ENCODE measurements at places on chromosomes 3 and 15. TPM values are rescaled to one million over a fixed set of nuclear protein-coding genes. Genes with fewer than 3 reads are reported as not detected.

GRCh38 chr3:189699885-189700284 lies 68.7 kb downstream of the TP63 start:
- DNase-seq, result no peak

- DNase-seq, result no peak
Observed at GRCh38 chr15:71346464-71346863, 231.2 kb downstream of the THSD4 start.

- DNase-seq, result no peak
Observed at GRCh38 chr3:37945156-37945806, 45.3 kb upstream of the VILL start.

DNA sequence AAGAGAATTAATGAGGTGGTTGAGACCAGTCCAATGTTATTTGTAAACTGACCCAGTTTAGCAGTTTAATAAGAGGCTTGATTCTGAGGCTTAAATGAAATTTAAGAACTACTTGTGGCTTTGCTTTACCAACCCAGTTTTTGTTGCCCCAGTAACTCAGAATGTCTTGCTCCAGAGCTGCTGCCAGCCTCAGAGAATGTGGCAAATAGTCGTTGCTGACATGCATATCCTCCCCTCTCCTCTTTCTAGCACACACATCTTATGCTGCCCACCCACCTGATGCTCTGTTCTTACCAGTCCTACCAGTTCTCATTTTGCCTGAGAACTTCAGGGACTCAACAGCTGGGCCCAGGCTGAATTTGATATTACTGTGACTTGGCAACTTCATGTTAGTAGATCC lies 92.4 kb upstream of the TSC22D2 start:
- no peak for DNase-seq

- DNase-seq, result no peak
Observed at GRCh38 chr3:53159156-53160060, 1.6 kb upstream of the PRKCD start.

GRCh38 chr15:80154336-80154735 lies 1.5 kb downstream of the FAH start:
- no peak for DNase-seq

DNA sequence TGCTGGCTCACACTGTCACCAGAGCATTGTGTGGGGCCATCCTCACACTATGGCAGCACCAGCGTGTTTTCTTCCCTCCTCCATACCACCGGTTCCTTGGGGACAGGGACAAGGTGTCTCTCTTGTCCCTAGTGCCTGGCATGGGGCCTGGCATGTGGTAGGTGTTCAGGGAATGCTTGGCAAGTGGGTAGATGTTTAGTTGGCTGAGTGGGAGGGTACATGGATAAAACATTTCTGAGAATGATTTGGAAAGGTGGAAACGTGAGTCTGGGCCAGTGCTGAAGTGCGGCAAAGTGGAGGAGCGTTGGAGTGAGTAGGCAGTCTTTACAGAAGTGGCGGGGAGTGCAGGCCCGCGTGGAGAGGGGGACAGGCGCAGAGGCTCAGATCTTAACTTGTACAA lies 15.0 kb downstream of the SNAPC5 start:
- no peak for DNase-seq

DNA sequence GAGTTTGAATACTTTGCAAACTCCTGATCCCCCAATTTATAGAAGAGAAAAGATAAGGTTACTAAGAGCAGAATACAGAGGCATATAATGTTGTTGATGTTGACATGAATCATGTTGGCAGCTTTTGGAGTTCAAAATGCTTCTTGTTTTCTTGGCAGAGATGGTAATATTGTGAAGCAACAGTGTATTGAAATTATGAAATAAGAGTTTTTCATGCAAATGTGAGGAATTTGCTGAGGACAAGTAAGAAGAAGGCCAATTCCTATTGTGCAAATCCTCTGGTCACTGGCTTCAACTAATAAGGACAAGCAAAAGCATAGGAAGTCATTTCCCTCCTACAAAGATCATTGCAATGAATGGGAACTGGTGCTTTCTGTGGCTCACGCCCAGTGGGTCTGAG lies 126.9 kb upstream of the CHL1 start:
- DNase-seq, result no peak

DNA sequence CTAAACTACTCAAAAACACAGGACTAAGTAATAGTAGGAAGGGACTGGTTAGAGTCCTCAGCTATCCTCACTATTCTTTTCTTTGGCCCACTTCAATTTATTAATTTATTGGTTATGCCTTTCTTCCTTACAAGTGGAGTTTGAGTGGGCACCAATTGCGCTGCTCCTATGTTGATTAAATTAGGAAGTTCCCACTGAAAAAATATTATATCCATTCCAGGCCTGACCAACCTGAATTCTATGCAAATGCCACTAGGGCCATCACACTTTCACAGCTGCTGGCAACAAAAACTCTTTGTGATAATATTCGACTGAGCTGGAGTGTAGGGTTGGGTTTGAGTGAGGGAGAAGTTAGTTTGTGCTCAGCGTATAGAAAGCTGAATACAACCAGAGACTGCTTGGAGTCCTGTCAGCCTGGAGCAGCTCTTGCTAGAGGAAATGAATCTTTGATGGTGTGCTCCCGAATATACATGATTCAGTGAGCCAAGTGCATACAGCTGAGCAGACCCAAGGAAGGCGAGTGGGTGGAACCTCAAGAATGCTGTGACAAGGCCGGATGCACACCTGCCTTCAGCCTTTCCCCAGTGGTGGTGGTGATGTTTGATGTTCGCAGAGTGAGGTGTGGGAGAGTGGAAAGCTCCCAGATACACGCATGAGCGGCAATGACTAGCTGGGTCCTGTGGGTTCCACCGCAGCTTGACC lies 1.5 kb downstream of the ARHGEF3 start:
- peak; percentile 28 for DNase-seq

DNA sequence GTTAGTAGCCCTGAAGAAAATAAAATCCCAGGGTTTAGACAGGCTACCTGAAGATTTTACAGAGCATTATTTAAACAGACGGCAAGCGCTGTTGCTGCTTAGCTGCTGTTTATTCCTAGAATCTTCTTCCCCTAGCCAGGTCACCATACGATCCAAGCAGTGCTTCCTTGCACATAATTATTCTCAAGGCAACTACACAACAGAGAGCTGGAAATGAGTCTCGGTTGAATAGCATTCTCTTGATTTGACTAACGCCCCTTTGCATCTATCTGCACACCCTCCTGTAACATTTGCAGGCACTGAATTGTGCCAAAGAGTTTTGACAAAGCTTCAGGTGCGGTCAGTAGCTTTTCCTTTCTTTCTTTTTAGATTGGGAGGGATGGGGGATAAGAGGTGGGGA lies 564.4 kb downstream of the TBL1XR1 start:
- DNase-seq, result no peak

DNA sequence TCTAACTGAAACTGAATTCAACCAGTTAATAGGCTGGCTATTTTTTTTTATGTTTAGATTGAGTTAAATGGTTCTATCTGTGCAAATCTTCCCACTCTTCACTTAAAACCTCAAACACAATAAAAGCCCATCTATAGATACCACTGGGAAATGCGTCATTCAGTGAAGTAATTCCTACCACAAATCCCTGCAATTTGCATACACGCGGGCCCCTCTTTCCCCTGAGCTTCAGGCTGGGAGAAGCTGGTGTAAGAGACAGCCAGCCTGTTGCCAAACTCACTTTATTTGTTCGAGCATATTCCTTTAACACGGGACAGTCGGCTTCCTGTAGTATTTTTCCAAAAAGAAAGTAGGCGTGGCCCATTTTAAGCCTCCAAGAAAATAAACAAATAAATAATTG lies 26.0 kb upstream of the MCTP2 start:
- peak; percentile 81 for DNase-seq

DNA sequence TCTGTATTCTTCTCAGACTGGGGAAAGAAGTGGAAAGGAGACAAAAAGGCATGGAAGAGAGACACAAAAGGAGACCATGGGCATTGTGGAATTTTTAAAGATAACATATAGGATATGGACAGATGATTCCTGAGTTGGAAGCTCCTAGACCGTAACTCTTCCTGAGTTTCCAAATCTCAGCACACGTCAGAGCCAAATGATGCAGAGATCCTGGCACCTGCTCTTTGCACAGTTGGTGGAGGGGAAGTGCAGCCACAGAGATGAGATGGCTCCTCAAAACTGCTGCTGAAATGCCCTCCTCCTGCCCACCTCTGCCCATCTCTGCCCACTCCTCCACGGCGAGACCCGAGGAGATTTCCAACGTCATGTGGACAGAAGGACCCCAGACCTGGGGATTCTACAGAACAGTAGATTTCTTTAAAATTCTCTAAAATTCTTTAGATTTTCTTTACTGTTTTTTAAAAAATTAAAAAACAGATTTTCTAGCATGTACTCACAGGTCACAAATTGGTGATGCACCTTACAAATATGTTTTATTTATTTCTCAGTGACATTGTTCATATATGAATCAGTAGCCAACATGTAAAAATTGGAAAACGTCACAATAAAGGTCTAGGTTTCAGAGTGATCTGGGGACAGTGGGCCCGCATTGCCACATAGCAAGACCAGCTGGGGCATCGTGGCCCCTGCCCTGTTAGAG lies 8.1 kb downstream of the CPN2 start:
- no peak for DNase-seq

DNA sequence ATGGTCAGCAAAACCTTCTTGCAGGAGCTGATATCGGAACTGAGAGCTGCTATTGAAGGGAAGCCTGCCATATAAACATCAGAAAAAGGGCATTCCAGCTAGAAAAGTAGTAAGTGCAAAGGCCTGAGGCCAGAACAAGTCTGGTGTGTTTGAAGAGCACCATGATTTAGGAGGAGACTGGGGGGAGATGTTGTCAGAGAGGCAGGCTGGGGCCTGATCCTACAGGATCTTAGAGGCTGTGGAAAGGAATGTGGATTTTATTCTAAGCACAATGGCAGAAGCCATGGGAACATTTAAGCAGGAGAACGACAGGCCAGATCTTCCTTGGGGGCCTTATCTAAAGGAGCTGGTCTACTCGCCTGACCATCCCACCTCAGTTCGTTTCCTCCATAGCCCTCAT lies 5.1 kb upstream of the MUC13 start:
- DNase-seq, result no peak

DNA sequence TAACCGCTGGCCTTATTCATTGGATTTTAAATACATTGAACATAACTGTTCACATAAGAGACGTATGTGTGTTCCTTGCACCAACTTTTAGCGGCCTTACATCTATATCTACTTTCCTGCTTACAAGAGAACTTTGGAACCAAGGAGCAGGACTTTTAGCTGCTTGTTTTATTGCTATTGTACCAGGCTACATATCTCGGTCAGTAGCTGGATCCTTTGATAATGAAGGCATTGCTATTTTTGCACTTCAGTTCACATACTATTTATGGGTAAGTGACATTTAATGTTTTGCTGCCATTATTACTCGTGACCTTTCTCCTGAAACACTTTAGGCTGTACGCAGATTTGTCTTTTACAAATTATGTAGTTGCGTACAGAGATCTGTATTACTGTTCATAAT lies 47.1 kb downstream of the STT3B start:
- DNase-seq, result no peak

DNA sequence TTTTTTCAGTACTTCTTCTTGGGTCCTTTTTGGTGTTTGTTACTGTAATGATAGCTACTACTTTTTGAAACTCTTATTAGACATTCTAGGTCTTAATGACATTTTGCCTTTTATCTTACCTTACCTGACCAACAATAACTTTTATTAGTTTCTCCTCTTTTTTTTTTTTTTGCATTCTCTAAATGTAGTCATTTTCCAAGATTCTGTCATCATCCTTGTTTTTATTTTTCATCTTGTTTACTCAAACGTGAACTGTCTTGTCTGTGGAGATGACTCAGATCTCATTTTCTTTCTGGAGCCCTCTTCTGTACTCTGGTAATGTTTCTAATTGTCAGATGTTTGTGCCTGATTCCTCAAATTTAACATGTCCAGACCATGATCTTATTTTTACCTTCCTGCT lies 2.9 kb downstream of the ABHD5 start:
- DNase-seq, result no peak

GRCh38 chr15:95134431-95135110 lies 903.2 kb downstream of the MCTP2 start:
- DNase-seq, result no peak

GRCh38 chr3:8882171-8882593 lies 81.1 kb downstream of the RAD18 start:
- DNase-seq, result no peak

DNA sequence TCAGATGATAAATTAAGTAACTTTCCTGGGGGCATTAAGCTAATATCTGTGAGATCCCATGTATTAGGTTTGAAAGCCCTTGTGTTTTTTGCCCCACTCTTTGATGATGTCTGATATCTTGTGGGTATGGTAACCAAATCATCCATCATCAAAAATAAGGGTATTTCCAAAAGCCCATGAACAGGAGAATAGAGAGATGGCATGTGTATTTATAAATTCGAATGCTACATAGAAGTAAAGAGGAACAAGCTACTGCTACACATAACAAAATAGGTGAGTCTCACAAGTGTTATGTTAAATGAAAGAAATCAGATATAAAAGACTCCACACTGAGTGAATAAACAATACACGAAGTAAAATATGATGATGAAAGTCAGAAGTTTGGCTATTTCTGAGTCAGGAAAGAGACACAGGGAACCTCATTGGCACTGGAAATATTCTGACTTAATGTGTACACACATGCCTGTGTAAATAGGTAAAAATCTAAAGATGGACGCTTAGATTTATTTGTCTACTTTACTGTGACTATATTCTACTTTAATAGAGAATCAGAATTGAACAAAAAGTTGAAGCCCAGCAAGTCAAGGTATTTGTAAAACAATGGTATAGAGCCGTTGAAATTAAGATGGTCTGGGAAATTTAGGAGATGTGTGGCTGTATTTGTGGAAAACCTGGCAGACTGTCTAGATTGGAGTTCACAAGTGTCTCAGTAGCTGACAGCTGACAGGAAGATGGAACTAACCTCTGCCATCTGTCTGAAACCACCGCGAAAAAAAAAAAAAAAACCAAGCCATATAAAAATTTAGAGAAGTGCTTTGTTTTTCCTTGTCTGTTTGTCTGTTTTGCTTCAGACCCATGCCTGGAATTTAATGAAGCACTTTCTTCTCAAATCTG lies 111.0 kb upstream of the TGFBR2 start:
- DNase-seq, result no peak

GRCh38 chr3:43190670-43191069 lies 84.8 kb upstream of the POMGNT2 start:
- peak; percentile 65 for DNase-seq

COLQ gene
- 0.27 TPM for total RNA-seq

CHRM5 gene
- not detected for total RNA-seq

LSMEM2 gene
- not detected for total RNA-seq

ISLR2 gene
- total RNA-seq, result not detected

RCCD1 gene
- 14.0 TPM for total RNA-seq

SEC22C gene
- 56.5 TPM for total RNA-seq

LSAMP gene
- total RNA-seq, result not detected

MKRN2OS gene
- not detected for total RNA-seq

NUP210 gene
- 0.39 TPM for total RNA-seq

TRAT1 gene
- total RNA-seq, result not detected
